ENCODE measurements at places on chromosomes 6 and 20. TPM values are rescaled to one million over a fixed set of nuclear protein-coding genes. Genes with fewer than 3 reads are reported as not detected.

GRCh38 chr6:138957903-138958302 lies 30.1 kb downstream of the REPS1 start:
- no peak for DNase-seq

GRCh38 chr6:39193201-39193791 lies 36.0 kb downstream of the KCNK5 start:
- DNase-seq: no peak

DNA sequence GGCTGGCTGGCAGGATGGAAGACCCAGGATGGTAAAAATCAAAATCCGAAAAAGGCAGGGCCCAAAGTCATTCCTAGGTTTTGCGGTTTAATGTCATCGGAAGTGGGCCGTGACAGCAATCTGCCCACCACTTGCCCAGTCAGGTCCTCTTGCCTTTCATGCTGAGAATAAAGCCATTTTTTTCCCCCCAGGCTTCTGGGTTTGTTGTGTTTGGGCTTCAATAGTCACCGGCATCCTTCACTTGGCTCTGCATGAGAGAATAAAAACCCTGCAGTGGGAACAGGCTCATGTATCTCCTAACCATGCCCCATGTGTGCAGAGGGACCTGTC lies 56.1 kb downstream of the MEP1A start:
- DNase-seq: no peak

DNA sequence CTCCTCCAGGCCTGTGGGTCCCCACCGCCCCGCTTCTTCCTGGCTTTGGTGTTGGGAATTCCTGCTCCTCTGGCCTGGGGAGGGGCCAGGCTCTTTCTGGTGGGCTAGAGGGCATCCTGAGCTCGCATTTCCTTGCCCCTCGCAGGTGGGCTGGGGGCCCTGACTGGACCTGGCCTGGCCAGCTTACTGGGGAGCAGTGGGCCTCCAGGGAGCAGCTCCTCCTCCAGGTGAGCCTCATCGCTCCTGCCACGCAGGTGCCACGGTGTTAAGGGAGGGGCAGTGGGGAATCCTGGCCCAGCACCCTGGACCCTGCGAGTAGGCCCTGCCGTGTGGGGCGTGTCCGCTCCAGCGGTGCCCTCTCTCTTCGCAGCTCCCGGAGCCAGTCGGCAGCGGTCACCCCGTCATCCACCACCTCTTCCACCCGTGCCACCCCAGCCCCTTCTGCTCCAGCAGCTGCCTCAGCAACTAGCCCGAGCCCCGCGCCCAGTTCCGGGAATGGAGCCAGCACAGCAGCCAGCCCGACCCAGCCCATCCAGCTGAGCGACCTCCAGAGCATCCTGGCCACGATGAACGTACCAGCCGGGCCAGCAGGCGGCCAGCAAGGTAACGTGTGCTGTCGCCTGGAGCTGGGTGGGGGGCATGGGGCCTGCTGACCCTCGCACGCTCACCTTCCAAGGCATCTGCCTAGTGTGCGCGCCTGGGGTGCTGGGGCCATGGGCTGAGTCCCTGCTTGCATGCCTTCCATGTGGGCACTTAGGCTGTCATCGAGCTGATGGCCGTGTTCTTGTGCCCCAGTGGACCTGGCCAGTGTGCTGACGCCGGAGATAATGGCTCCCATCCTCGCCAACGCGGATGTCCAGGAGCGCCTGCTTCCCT lies 4.7 kb downstream of the ADRM1 start:
- peak; percentile 79 for DNase-seq

GRCh38 chr20:57656821-57657534 lies 36.8 kb upstream of the ZBP1 start:
- no peak for DNase-seq

DNA sequence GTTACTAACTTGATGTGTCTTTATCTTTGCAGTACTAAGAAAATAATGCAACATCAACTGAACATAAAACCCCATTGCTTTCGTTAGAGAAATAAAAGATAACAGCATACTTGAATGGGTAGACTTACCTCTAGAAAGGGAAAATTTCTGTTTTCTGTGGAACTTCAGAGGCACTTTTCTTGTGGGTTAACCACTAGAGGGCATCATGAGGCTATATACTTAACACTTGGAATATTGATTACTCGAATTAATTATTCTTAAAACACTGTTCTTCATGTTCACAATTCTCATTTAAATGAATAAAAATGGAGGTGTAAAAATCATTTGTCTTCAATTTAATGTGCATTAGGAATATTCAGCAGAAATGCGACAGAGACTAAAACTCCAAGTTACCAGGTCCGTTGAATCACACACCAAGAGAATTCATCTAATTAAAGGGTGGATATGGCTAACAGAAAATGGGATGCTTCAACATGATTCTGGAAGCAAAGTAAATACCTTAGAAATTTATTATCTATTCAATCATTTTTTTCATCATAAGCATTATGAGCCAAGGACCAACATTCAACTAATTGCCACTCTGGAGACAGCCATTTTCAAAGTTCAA lies 330.8 kb upstream of the PREP start:
- DNase-seq: no peak

GRCh38 chr20:23490817-23491216 lies at the start of gene CST8:
TSS of gene CST8 (plus strand) at chr20:23491117. CDS start at chr20:23491668, 551 bp downstream.
- DNase-seq: no peak

DNA sequence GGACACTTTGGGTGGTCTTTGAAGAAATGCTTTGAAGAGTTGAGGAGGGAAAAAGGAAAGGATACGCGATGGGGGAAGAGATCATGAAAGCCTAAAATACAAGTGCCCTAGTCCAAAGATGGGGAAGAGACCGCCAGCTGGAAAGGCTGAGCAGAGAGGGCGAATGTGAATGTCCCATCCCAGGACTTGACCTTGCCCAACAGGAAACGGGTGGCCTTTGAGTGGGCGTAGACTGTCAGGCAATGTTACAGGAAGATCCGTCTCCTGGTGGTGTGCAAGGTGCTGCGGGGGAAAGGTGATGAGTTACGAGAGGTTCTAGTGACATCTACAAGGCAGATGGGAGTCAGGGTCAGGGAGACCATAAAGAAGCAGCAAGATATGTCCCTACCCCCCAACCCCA lies 55.0 kb upstream of the TBXT start:
- no peak for DNase-seq

DNA sequence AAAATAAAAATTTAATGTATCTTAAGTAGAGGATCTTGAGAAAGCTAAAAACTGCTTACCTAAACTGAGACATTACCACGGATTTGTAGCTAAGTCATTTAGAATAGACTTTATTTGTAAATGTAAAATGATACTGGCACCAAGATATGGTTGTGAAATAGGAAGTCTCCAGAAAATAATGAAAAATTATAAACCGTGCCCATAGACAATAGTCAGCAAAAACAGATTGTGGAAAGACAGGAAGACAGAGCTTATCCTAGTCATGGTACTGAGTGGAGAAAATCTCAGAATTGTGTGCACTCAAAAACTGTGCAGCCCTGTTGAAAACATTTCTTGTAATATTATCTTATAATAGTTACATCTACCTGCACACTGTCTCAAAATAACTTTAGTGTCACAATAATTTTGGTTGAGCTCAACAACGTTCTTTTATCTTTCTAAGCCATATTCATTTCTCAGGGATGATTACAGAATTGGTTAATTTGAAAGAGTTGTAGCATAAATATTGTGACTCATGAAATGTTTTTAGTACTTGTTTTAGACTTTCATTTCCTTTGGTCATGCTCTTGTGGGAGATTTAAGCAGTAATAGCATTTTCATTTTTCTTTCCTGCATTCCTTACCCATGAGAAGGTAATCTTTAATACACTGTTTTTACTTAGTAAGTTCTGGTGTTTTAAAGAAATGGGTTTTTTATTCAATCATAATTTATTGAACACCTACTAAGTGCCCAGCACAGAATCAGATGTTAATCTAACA lies 174.5 kb downstream of the SOX4 start:
- DNase-seq: no peak

DNA sequence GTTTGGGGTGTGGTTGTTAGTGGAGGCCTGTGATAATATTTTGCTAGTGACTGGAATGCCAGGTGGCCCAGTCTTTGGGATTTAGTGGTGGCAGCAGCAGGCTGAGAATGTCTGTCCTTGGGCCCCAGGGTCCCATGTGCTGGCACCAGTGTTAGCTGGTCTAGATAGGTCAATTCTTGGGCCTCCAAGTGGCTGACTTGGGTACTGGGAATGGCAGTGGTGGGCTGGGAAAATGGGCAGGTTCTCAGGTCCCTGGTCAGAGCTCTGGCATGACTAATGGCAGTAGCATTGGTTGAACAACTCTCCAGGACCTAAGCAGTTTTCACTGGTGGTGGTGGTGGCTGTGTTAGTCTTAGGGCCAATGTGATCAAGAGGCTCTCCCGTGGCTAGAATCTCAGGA lies 50.3 kb downstream of the OLIG3 start:
- DNase-seq: no peak

GRCh38 chr6:119132261-119132981 lies 54.0 kb upstream of the FAM184A start:
- DNase-seq: no peak

GRCh38 chr6:75611702-75612375 lies 10.2 kb downstream of the SENP6 start:
- DNase-seq: no peak

DNA sequence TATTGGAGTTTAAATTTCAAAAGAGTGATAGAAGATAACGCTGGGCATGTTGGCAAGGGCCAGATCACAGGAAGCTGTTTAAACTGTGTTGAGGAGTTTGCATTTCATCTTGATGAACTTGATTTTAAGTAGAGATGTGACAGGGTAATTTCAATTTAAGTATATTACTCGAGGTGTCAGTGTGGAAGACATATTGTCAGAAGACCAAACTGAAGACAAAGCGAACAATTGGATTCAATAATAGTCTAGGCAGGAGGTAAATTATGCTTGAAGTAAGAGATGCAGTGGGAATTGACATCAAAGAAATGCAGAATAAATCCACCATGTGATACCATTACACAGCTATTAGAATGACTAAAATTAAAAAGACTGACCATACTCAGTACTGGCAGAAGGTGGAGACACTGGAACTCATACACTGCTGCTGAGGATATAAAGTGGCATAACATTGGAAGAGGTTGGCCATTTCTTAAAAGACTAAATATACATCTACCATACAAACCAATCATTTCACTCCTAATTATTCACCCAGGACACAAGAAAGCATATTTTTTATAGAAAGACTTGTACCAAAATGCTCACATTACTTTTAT lies 240.8 kb downstream of the ARHGAP18 start:
- no peak for DNase-seq

GRCh38 chr20:51037532-51038115 lies 14.7 kb upstream of the KCNG1 start:
- DNase-seq: no peak

DNA sequence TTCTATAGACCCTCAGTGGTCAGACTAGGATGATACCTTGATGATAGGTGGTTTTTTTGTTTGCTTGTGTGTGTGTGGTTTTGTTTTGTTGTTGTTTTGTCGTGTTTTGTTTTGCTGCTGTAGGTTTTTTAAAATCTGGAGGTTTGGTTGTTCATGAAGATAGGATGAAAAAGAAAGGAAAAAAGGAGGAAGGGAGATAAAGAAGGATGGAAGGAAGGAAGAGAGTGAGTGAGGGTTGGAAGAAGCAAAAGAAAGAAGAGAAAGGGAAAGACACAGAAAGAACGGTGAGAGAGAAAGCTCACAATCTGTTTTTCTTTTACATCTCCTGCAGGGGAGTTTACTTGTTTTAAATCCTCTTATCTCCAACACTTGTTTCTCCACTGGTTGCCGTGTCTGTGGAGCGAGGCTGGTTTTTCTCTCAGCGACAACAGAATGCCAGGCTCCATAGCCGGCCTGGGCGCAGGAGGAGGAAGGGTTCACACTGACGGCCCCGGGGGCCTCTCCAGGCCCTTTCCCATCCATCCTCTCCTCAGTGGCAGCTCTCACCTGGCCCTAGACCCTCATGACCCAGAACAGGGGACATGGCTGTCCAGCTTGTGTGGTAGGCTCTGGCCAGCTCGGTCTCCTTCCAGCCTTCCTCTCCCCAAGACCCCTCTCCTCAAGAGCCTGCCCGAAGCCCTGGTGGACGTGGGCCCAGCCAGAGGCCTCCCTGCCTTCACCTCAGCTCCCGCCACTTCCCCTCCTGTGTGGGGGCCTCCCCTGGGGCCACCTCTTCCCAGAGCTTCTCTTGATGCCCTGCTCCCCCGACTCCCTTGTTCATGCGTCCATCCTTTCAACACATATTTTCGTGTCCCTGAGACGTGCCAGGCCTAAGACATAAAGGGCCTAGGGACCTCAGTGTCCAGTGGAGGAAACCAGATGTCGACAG lies 168.4 kb downstream of the VEGFA start:
- no peak for DNase-seq

GRCh38 chr6:106110164-106110826 lies 24.2 kb downstream of the PRDM1 start:
- no peak for DNase-seq

GRCh38 chr20:47810721-47811347 lies 25.6 kb upstream of the SULF2 start:
- no peak for DNase-seq

DNA sequence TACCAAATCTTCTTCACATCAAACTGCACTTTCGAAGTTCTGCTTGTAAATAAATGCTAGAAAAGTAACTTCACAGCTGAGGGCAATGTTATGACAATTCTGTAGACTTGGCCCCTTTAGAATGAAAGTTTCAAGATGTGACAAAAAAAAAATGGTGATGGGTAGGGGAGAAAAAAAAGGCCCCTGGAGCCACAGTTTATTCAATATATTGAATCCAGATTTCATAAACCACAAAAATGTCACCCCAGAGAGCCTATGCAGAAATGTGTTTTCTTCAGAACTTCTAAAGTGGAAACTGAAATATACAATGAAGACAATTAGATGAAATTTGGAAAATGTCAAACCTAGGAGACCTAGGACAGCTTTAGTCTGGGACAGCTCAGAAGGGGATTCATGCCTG lies 143.1 kb downstream of the EDN3 start:
- peak; percentile 25 for DNase-seq

DNA sequence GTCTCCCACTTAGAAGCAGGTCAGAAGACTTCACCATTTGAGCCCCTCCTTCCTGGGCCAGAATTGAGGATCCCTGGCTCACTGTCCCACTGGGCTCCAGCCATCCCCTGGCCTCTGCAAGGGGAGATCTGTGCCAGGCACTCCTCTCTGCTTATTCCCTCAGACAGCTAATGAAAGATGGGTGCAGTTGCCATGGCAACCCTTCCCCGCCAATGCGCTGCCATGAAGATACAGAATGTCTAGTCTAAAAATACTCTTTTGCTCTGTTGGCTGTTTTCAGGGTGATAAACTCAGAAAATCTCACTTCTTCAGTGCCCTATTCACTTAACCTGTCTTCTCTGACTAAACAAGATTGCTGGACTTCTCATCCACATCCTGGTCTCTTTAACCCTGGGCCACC lies 13.6 kb upstream of the TTLL2 start:
- DNase-seq: no peak

GRCh38 chr20:8853805-8854338 lies 215.0 kb upstream of the PLCB4 start:
- peak; percentile 39 for DNase-seq

- DNase-seq: no peak
Observed at GRCh38 chr6:116139917-116140316, 14.0 kb upstream of the COL10A1 start.

- DNase-seq: no peak
Observed at GRCh38 chr6:130365166-130366106, at the start of gene TMEM200A. TSS of gene TMEM200A (plus strand) at chr6:130366017. CDS start at chr6:130440423, 74,406 bp downstream.

GRCh38 chr20:9122571-9122970 lies 53.7 kb downstream of the PLCB4 start:
- DNase-seq: no peak

Gene SPATA25
- 6.3 TPM for total RNA-seq

Gene SOBP
- total RNA-seq: 0.22 TPM

Gene BPIFB1
- not detected for total RNA-seq

Gene RNGTT
- total RNA-seq: 15.2 TPM

Gene OR12D3
- not detected for total RNA-seq

Gene BNIP5
- total RNA-seq: not detected

Gene NRSN1
- total RNA-seq: not detected

Gene IPCEF1
- 0.57 TPM for total RNA-seq
